ENCODE measurements at places on chromosomes 16 and 17. TPM values are rescaled to one million over a fixed set of nuclear protein-coding genes. Genes with fewer than 3 reads are reported as not detected.

The TPSG1 gene
- total RNA-seq, result not detected

The HOXB5 gene
- 8.5 TPM for total RNA-seq

The ABCC11 gene
- not detected for total RNA-seq

The HSD17B2 gene
- 4.5 TPM for total RNA-seq

The GID4 gene
- 11.3 TPM for total RNA-seq

Data from endothelial cell of umbilical vein (primary cell).